Gastrocnemius medialis (tissue), 4 donors: ENCODE measurements at places on chromosomes 11 and 22. TPM values are rescaled to one million over a fixed set of nuclear protein-coding genes. Genes with fewer than 3 reads are reported as not detected.

CST6 gene
- total RNA-seq = 6.0 TPM

KDELR3 gene
- total RNA-seq = not detected

GAL3ST1 gene
- 1.6 TPM for total RNA-seq

SLC37A2 gene
- 1.8 TPM for total RNA-seq

ISX gene
- not detected for total RNA-seq

MYO7A gene
- 2.0 TPM for total RNA-seq

CRKL gene
- total RNA-seq = 86.3 TPM

OR4A16 gene
- not detected for total RNA-seq

GRCh38 chr11:105732611-105733010 is 122.7 kb downstream of the GRIA4 start:
- H3K27ac ChIP-seq = no peak overlapping the region
- H3K36me3 ChIP-seq = no peaks in the 10 kb centered on the region
- H3K27me3 ChIP-seq = no peaks in the 10 kb centered on the region

DNA sequence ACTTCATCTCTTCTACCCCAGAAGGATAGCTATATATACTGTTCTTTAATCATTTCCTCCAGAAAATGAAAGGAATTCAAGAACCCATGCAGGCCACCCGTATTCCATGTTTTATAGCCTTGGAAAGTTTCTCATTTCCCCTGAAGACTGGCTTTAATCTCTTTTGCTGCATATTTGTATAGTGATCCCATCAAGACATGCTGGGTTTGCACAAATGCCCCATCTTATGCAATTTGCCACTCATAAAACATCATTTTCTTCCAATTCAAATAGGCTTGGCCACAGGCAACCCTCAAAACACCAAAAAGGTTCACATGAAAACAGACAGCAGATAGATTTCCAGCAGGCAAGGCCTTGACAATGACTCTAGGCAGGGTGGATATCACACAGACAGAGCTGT is 28.3 kb upstream of the APOA1 start:
- peaks cover 54% of the 10 kb centered on the region for H3K36me3 ChIP-seq
- no peak overlapping the region for H3K4me3 ChIP-seq
- no peak for DNase-seq

- H3K36me3 ChIP-seq = no peaks in the 10 kb centered on the region
- no peak overlapping the region for H3K4me3 ChIP-seq
- DNase-seq = no peak
- H3K27me3 ChIP-seq = no peaks in the 10 kb centered on the region
- no peaks in the 10 kb centered on the region for H3K4me1 ChIP-seq
- no peak overlapping the region for H3K27ac ChIP-seq
Measured at GRCh38 chr11:10686311-10686710, 7.2 kb downstream of the IRAG1 start.

DNA sequence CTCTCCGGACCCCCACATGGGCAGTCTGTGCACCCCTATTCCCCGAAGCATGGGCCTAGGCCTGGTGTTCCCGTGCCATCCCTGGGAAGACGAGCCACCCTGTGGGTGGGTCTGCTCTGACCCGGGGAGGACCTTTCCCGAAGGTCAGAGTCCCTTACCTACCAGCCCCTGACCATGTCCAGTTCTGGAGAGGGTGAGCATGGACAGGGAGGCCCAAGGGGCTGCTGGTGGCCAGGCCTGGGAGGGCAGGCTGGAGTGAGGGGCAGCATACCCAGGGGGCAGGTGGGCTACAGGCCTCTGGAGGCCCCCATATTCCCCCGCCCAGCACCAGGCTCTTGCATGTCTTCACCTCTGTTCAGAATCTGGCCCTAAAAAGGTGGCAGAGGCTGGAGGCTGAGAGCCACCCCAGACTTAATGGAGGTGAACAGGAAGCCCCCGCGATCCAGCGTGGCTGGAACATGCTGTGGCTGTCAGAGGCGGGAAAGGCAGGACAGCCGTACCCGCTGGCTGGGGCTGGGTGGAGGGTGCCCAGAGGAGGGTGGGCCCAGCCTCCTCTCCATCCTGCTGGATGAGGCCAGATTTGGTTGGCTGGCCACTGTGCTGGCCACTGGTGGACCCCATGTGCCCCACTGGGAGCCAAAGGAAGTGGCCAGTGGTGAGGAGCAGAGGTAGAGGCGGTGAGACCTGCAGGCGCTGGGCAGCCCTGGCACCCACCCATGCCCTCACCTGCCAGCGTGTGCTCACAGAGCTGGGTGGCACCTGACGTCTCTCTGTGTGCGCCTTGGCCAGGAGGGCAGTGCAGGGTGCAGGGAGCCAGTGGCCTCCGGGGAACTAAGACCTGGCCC is 11.2 kb upstream of the SYT8 start:
- no peaks in the 10 kb centered on the region for H3K36me3 ChIP-seq
- no peak overlapping the region for H3K4me3 ChIP-seq
- H3K27ac ChIP-seq = no peak overlapping the region
- no peaks in the 10 kb centered on the region for H3K4me1 ChIP-seq
- no peak for DNase-seq
- no peaks in the 10 kb centered on the region for H3K27me3 ChIP-seq

DNA sequence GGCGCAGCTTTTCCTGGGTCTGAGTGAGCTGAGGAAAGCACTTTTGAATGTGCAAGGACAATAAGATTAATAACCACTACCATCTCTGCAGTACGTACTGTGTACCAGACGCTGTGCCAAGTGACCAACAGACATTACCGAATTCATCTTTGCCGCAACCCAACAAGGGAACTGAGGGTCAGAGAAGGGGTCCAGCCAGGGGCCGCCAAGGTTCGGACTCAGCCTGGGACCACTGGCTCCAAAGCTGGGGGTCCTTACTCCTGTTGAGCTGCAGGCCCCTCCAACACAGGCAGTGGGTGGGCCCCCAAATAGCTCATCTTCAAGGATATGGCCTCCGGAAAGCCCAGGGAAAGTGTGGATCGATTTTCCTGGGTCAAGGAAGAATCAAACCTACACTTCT is 55.0 kb upstream of the EMID1 start:
- H3K36me3 ChIP-seq = no peaks in the 10 kb centered on the region
- peaks cover 47% of the 10 kb centered on the region for H3K4me1 ChIP-seq
- H3K4me3 ChIP-seq = no peak overlapping the region
- H3K27me3 ChIP-seq = no peaks in the 10 kb centered on the region

- no peak for DNase-seq
- no peaks in the 10 kb centered on the region for H3K27me3 ChIP-seq
- no peak overlapping the region for H3K4me3 ChIP-seq
- H3K4me1 ChIP-seq = peaks cover 6% of the 10 kb centered on the region
- no peaks in the 10 kb centered on the region for H3K36me3 ChIP-seq
- peak overlapping the region; percentile 41 for H3K27ac ChIP-seq
Measured at GRCh38 chr22:26474682-26475081, 8.9 kb downstream of the HPS4 start.

GRCh38 chr11:13782390-13783075 is 114.1 kb downstream of the FAR1 start:
- DNase-seq = no peak
- no peaks in the 10 kb centered on the region for H3K36me3 ChIP-seq
- no peak overlapping the region for H3K27ac ChIP-seq
- H3K4me3 ChIP-seq = no peak overlapping the region
- H3K27me3 ChIP-seq = no peaks in the 10 kb centered on the region
- H3K4me1 ChIP-seq = no peaks in the 10 kb centered on the region

DNA sequence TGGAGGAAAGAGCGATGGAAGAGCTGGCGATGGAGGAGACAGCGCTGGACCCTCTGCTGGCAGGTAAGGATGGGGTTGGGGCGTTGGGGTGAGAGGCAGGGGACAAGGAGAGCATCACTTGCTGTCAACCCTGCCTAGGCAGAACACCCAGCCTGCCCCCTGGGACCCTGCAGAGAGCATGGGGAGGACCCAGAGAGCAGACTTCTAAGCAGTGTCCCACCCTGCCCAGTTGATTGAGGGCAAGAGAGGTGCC is 111.6 kb upstream of the ANO1 start:
- H3K27ac ChIP-seq = no peak overlapping the region
- H3K4me1 ChIP-seq = no peaks in the 10 kb centered on the region
- no peak for DNase-seq
- H3K36me3 ChIP-seq = no peaks in the 10 kb centered on the region

- DNase-seq = no peak
- no peaks in the 10 kb centered on the region for H3K27me3 ChIP-seq
- H3K27ac ChIP-seq = no peak overlapping the region
Measured at GRCh38 chr11:78453140-78453935, 35.7 kb upstream of the GAB2 start.

DNA sequence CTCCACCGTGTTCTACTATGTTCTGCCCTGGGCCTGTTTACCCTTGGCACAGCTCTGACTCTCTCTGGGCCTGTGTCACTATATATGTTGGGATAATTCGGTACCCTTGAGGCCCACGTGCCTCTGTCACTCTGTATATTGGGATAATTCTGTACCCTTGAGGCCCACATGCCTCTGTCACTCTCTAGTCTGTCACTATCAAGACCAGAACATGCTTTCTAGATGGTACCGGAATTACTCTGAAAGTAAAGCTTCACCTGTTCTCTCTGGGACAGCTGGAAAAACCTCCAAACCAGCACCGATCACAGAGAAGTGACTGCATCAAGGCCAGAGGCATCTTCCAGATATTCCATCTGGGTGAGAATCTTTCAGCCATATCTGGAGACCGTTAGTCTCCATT is 9.3 kb upstream of the FCHSD2 start:
- no peak overlapping the region for H3K4me3 ChIP-seq
- peak overlapping the region; percentile 84 for H3K27ac ChIP-seq
- H3K36me3 ChIP-seq = no peaks in the 10 kb centered on the region
- no peaks in the 10 kb centered on the region for H3K27me3 ChIP-seq
- no peak for DNase-seq

- H3K36me3 ChIP-seq = no peaks in the 10 kb centered on the region
- H3K4me1 ChIP-seq = no peaks in the 10 kb centered on the region
- H3K4me3 ChIP-seq = no peak overlapping the region
- DNase-seq = no peak
- H3K27me3 ChIP-seq = no peaks in the 10 kb centered on the region
Measured at GRCh38 chr11:131998020-131998419, 627.6 kb downstream of the NTM start.

DNA sequence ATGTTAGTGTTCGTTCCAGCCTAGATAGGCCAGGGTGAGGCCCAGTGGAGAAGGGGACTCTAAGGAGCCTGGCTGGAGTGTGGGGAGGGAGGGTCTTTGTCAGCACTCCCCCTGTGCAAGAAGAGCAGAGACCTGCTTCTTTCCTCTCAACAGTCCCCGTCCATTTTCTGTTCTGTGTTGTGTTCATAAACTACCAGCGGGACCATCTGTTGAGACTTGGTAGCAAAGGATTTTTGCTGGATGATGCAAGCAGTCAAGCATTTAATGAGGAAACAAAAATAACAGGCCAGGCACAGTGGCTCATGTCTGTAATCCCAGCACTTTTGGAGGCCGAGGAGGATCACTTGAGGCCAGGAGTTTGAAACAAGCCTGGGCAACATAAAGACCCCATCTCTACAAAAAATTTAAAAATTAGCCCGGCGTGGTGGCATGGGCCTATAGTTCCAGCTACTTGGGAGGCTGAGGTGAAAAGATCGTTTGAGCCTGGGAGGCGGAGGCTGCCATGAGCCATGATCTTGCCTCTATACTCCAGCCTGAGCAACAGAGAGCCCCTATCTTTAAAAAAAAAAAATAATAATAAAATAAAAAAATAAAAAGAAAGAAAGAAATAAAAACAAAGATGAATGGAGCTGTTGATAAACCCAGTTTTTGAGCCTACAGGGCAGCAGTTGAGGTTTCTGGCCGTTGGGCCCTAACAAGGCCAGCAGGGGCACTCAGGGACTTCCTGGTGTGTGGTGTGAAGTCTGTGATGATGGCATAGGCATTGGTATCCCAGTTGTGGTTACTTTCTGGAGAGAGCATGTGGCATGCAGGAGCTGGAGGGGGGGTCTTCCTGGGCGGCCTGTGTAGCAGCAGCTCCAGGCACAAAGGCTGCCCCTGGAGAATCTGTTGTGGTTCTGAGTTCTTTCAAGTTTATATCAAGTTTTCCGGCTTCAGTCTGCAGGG is 1.7 kb upstream of the TXNRD2 start:
- peaks cover 57% of the 10 kb centered on the region for H3K4me1 ChIP-seq
- no peaks in the 10 kb centered on the region for H3K27me3 ChIP-seq
- H3K4me3 ChIP-seq = peak overlapping the region; percentile 61
- no peaks in the 10 kb centered on the region for H3K36me3 ChIP-seq

GRCh38 chr22:45612940-45613339 is 58.7 kb upstream of the ATXN10 start:
- H3K27me3 ChIP-seq = no peaks in the 10 kb centered on the region
- H3K4me3 ChIP-seq = peak overlapping the region; percentile 23
- peak overlapping the region; percentile 88 for H3K27ac ChIP-seq

- H3K27ac ChIP-seq = no peak overlapping the region
- no peak overlapping the region for H3K4me3 ChIP-seq
- H3K36me3 ChIP-seq = no peaks in the 10 kb centered on the region
- DNase-seq = no peak
- no peaks in the 10 kb centered on the region for H3K27me3 ChIP-seq
Measured at GRCh38 chr22:46121523-46122287, 28.6 kb upstream of the PPARA start.

DNA sequence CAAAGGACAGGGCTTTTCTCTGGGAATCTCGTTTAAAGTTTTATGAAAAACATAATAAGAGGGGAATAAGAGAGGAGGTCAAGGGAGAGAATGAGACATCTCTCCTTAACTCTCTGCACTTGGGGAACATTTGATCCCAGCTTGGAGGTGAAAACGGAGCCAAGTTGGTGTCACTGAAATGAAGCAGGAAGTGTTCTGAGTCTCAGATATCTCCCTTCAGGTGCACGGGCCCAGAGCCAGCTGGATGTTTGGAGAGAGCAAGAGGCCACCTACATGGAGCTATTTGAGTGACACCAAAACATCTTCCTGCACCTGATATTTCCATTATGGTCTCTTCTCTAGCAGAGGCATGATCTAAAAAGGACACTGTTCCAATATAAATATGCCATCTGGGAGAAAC is 85.7 kb downstream of the BLID start:
- H3K4me3 ChIP-seq = no peak overlapping the region
- H3K36me3 ChIP-seq = no peaks in the 10 kb centered on the region
- H3K4me1 ChIP-seq = no peaks in the 10 kb centered on the region
- H3K27me3 ChIP-seq = no peaks in the 10 kb centered on the region
- H3K27ac ChIP-seq = no peak overlapping the region

- H3K27ac ChIP-seq = no peak overlapping the region
- no peak overlapping the region for H3K4me3 ChIP-seq
- no peaks in the 10 kb centered on the region for H3K4me1 ChIP-seq
- H3K36me3 ChIP-seq = no peaks in the 10 kb centered on the region
- no peak for DNase-seq
- no peaks in the 10 kb centered on the region for H3K27me3 ChIP-seq
Measured at GRCh38 chr11:15621565-15621964, 506.8 kb downstream of the INSC start.
